ENCODE measurements at places on chromosomes 7 and 10.
A peak's percentile ranks its signal among the peaks of the same experiment; 100 is the strongest.

- DNase-seq: no peak
Measured at GRCh38 chr7:134887523-134887922, 98.8 kb upstream of the AGBL3 start.

DNA sequence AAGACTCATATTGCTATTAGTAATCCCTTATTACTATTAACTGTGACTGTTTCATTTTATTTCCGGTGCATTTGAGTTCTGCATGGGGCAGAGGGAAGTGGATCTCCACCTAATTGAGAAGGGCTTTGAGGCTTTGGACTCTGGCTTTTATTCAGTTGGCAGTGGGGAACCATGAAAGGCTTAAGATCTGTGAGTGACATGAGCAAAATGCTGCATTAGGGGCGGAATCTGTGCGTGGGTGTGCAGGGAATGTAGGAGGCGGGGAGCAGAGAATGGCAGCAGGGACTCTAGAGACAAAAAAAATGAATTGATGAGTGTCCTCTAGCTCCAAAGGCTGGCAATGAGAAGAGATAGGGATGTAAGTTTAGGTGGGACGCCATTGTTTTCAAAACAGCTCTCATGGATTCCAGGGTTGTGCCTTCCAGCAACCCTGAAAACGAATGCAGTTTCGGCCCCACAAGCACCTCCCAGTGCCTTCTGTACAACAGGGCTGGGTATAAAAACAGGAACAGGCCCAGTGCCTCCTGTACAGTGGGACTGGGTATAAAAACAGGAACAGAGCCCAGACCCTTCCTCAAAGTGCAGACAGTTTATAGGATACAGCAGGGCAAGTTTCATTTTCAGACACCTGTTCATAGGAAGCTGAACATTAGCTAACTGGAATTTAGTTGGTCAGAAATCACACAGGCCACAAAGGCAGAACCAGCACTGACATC, 663.3 kb upstream of the FOXK1 start:
- no peak for DNase-seq

GRCh38 chr7:44827567-44827966, 20.3 kb downstream of the H2AZ2 start:
- no peak for DNase-seq

DNA sequence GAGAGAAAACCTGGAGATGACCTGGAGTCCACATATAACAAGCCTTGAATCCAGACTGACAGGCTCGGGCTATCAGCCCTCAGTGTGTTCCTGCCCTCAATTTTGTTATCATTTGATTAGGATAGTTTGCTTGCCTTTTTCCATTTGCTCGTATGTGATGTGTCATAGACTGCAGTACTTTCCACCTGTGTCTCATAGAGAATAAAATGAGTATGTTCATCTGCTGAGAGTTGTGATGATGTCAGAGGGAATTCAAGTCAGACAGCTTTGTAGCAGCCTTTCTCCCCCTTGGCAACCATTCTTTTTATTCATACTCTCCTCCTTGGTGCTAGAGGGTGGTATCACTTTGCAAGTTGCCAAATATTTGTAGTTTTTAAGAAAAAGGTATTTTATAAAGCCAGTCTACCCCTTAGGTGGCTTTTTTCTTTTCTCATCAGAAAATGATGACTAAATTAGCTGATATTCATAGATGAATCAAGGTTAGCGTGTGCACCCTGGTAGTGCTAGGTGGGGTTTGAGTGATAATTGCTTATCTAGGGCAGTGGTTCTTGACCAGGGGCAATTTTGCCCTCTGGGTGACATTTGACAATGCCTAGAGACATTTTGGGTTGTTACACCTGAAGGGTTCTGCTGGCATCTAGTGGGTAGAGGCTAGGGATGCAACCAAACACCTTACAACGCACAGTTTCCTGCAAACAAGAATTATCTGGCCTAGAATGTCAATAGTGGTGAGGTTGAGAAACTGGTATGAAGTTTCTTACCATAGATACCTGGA, 5.4 kb downstream of the SGPL1 start:
- no peak for DNase-seq

GRCh38 chr10:2529945-2530344, 537.4 kb upstream of the PFKP start:
- no peak for DNase-seq

DNA sequence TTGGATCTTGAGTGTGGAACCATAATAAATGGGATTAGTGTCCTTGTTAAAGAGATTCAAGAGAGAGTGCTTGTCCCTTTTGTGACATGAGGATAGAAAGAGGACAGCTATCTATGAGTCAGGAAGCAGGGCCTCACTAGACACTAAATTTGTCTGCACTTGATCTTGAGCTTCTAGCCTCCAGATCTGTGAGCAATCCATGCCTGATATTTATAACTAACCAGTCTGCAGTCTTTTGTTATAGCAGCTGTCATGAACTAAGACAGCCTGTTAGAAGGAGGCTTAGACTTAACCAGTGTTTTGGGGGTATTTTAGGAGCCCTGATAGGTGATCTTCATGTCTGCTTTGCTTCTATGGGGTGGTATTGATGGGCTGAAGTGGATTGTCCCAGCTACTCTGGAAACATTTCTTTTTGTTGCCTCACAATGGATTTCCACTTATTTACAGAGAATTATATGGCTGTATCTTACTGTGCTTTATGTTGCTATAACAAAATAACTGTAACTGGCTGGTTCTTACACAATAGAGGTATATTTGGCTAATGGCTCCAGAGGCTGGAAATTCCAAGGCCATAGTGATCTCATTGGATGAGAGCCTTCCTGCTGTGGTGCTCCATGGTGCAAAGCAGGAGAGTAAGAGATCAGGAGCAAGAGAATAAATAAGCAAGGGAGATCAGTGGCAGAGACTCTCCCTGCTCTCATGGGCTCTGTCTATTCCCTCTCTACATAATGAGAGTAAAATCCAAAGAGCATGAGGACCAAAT, 23.4 kb upstream of the AKR1C3 start:
- no peak for DNase-seq

GRCh38 chr7:66877577-66878300, 43.3 kb upstream of the TMEM248 start:
- DNase-seq: no peak

GRCh38 chr10:132307823-132308586, at the start of gene STK32C:
TSS of gene STK32C (minus strand) at chr10:132307950. CDS start at chr10:132307833, 117 bp downstream.
- peak; percentile 79 for DNase-seq

DNA sequence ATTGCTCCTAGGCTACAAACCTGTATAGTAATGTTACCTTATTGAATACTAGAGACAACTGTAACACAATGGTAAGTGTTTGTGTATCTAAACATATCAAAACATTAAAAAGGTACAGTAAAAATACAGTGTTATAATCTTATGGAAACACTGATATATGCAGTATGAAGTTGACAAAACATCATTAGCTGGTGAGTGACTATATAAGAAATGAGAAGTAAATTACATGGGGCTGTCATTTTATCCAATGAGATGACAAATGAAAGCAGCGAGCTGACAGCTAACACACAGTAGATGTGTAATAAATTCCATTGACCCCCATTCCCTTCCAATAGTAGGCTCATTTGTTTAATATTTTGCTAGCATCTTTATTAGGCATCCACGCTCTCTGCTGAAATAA, 198.1 kb upstream of the GHITM start:
- DNase-seq: no peak

DNA sequence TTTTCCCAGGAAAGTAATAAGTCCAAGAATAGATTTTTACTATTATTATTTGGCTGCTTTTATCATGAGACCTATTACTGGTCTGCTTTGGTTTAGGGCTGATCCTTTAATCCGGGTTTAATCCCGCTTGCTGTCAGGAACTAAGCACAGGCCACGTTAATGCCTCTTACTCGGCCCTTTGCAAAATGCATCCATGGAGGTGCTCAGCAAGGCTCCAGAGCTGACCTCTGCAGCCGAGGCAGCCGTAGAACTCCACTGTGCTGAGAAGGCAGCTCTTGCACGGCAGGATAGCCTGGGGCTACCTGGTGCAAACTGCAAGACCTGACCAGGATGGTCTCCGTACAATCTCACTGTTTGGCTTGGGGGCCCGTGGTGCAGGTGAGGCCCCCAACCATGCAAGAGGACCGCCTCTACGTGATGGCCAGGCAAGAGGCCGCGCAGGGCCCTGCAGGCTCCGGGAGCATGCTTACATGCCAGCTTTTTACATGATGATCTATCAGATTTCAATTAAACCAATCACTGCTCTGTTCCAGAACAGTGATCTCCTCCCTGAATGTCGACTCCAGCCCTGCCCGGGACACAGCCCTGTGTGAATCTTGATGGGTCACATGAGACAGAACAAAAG, 10.4 kb upstream of the CALML3 start:
- no peak for DNase-seq

DNA sequence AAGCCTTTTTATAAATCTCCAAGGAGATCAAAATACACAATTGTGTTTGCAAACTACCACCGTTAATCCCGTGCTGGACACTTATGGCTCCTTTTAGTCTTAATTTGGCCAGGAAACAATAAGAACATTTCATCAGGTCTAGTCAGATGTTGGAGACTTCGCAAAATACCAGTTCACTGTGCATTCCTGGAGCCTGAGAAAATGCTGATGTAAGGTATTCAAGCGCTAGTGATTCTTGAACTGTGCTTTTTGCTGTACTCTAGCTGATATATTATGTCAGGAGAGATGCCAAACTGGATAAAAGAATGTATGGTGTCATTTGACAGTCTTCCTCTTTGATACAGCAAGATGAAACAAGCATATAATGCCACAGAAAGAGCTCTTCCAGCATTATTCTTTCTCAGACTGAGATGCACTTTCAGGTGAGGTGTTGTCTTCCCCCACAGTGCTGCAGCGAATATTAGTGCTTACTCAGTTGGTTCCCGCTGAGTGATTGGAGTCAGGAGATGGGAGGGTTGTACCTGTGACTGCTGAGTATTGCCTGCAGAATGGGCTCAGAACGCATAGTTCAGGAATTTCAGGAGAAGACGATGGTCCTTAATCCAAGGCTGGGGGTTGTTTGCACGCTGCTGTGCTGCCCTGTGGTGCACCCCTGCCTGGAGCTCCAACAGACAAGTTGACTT, 59.2 kb downstream of the OGDH start:
- no peak for DNase-seq

GRCh38 chr7:8536431-8536830, 103.0 kb downstream of the NXPH1 start:
- no peak for DNase-seq

GRCh38 chr7:131781-132482, 60.4 kb upstream of the FAM20C start:
- no peak for DNase-seq

GRCh38 chr7:16203065-16203464, 218.3 kb downstream of the CRPPA start:
- DNase-seq: no peak

DNA sequence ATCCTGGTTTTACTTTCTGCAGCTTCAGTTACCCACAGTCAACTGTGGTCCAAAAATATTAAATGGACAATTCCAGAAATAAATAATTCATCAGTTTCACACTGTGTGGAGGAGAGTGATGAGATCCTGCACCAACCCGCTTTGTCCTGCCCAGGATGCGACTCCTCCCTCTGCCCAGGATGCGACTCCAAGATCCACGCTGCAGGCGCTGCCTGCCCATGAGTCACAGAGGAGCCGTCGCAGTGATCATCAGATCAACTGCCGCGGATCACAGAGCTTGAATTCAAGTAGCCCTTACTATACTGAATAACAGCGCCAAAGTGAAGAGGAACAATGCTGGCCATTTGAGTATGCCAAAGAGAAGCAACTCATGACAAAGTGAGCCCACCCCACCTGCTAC, 61.5 kb downstream of the GRB10 start:
- no peak for DNase-seq

- DNase-seq: no peak
Measured at GRCh38 chr7:44309271-44310091, 15.9 kb downstream of the CAMK2B start.

DNA sequence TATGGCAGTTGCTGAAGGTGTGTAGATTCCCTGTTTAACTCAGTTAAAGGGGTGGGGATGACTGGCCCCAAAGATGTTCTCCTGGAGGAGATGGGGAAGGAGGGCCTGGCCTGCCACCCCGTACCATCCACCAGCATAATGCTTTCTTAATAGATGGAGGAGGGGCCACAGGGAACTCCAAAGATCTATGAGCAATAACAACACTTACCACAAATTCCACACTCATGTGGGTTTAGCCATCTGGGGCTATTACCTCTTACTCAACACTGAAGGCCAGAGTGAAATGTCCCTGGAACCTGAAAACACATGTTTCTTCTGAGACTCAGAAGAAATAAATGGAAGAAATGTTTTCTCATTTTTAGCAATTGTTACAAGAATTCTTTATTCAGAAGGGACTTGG, 259.0 kb downstream of the CXCL12 start:
- no peak for DNase-seq

DNA sequence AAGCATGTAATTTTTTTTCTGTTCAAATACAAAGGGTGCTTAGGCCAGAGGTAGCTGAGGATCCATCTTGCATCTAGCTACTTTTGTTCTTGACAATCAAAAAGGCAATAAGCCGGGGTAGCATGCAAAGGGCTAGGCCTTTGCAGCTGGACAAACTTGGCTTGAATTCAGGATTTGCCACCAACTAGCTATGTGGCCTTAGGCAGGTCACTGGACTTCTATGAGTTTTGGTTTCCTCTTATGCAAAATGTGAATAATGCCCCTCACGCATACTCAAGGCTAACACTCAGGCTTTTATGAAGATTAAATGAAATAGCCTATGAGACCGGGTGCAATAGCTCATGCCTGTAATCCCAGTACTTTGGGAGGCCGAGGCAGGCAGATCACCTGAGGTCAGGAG, 19.3 kb downstream of the GFRA1 start:
- no peak for DNase-seq

- no peak for DNase-seq
Measured at GRCh38 chr10:114172216-114172615, 1.8 kb downstream of the CCDC186 start.

DNA sequence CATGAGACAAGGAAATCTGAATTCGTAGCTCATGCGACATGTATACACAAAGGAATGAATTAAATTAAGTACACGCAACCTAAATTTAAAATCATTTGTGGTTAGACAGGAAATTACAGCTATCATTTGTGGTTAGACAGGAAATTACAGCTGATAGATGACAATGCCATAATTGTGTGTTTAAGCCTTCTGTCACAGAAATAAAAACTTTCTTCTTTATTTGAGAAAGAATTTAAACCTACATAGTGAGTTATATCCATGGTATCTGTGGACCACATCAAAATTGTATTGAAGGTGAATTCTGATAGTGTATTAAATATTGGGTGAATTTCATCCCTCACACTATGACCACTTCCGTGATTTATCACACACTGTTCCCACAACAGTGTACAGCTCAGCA, 362.9 kb downstream of the MAGI2 start:
- DNase-seq: no peak

DNA sequence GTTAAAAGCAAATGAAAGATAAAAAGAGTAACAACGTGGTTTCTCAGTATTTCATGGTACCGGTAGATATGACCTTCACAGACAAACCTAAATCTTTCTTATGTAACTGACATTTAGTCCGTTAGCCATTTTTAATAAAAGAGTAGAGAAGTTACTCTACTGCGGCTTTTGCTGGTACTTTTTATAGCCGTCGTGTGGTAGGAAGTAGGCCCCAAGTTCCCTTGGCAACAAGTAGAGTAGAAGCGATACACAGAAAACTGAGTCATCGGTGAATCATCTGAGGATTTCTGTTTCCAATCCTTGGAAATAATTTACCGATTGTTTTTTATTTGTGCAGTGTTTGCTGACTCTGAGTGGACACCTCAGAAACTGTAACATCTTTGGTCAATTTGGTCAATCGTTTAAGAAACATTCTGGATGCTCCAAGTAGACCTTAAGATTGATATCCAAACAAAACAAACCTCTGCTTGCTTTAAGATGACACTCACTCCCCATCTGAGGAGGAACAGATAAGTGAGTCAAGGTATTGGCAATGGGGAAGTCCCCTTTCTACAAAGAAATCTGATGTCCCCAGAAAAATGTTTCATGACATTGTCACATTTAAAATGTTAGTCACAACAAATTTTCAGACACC, 63.9 kb upstream of the AHR start:
- DNase-seq: no peak

- no peak for DNase-seq
Measured at GRCh38 chr10:79139124-79139835, 70.5 kb downstream of the ZMIZ1 start.
